ENCODE measurements at places on chromosomes 1 and 21.

DNA sequence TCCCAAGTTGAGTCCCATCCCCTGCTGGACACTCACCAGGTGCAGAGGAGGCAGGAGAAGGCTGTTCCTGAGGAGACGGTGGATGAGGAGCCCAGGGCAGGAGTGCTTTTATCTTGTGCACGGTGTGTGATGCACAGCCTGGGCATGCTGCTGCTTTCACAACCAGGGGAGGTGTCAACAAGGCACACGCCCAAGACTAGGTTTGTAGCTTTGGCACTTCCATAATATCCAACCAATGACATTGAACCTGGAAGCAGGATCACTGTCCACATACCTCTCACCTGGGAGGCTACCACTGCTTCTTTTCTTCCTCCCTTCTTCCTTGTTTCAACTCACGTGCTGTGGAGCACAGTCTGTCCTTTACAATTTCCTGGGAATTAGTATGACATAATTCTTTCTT, at the start of gene LCE3D:
Gene LCE3D (minus strand): TSS at position 84 of the 400 bp plus-strand sequence. CDS start 580 bp downstream, outside the sequence.
- no peak for DNase-seq

- DNase-seq = no peak
Measured at GRCh38 chr1:57678138-57678537, 254.3 kb upstream of the DAB1 start.

- no peak for DNase-seq
Measured at GRCh38 chr1:70222716-70223235, 1.6 kb downstream of the SRSF11 start.

DNA sequence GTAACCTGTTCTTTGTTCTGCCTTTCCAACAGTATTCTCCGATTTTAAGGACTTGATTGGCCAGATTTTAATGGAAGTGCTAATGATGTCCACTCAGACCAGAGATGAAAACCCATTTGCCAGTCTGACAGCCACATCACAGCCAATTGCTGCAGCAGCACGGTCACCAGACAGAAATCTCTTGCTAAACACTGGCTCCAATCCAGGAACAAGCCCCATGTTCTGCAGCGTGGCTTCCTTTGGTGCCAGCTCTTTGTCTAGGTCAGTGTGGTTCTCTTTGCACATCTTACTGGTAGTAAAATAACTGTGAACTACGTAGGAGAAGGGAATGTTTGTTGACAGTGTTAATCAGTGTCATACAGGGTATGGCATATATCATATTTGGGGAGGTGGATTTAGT, 72.7 kb downstream of the UBE4B start:
- no peak for DNase-seq

GRCh38 chr1:234968451-234968850, 160.2 kb downstream of the TOMM20 start:
- DNase-seq = no peak

- DNase-seq = no peak
Measured at GRCh38 chr1:25805863-25806225, 5.9 kb downstream of the SELENON start.

DNA sequence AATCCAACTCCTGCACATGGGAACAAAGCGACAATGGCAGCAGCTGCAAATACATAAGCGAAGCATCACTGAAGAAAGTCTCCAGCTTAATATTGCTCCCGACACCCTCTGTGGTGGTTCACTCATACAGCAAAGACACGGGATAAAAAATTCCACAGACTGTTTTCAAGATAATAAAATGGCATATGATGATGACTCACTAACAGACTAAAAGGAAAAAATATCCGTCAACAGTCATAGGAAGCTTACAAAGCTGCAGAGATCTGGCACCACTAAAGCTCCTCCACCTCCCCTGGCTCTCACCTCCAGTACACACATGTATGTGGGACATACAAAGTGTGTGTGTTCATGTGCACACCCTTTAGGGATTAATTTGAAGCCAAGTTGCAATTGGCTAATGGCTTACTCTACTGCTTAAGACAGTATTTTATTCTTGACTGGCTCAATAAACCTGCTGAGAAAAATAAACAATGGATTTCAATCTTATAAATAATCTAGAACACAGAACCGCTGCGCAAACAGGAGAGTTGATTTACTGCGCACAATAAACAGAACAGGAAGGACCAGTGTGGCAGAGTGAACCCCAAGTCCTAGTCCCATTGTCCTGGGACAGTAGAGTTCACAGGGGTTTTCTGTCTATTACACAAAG, 94.4 kb downstream of the SLC45A1 start:
- no peak for DNase-seq

- DNase-seq = no peak
Measured at GRCh38 chr1:2875707-2876561, 74.4 kb upstream of the TTC34 start.

GRCh38 chr21:45849651-45850050, 131.9 kb upstream of the COL6A1 start:
- DNase-seq = no peak

- DNase-seq = no peak
Measured at GRCh38 chr21:15058854-15059263, 5.9 kb downstream of the NRIP1 start.

DNA sequence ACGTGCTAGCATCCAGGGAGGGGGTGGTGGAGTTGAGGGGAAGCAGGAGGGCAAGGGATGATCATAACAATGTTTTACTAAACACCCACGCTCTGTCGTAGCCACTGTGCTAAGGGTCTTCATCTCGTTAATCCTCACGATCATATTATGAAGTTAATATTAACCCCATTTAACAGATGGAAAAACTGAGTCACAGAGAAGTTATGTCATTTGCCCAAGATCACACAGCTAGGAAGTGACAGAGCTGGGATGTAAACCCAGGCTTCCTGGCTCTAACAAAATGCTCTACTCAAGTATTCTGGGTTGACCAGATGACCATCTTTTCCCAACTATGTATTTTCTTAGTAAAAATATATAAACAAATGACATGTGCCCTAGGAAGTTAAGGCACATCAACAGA, 88.7 kb downstream of the TAS1R2 start:
- DNase-seq = no peak

GRCh38 chr1:234125283-234125682, 220.8 kb downstream of the SLC35F3 start:
- peak; percentile 11 for DNase-seq

GRCh38 chr1:221530791-221531190, 211.1 kb downstream of the DUSP10 start:
- DNase-seq = no peak
